ENCODE measurements at places on chromosomes 7 and 10.

DNA sequence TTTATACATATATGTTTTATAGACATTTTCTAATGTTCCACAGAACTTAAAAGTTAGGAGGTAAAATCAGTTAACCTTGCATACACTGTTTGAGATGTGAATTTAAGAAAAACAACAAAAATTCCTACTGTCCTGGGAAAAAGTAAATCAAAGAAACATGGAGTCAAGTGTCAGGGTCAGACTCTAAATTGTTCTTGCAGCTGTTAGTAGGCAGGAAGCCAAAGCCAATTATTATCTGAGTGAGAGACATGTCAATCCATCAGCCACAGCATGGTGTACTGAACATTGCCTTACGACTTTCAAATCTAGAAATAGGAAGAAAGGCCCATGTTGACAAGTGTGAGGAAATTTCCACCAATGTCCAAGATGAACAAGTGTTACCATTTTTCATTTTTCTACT is 461.2 kb upstream of the MBL2 start:
- DNase-seq: no peak

DNA sequence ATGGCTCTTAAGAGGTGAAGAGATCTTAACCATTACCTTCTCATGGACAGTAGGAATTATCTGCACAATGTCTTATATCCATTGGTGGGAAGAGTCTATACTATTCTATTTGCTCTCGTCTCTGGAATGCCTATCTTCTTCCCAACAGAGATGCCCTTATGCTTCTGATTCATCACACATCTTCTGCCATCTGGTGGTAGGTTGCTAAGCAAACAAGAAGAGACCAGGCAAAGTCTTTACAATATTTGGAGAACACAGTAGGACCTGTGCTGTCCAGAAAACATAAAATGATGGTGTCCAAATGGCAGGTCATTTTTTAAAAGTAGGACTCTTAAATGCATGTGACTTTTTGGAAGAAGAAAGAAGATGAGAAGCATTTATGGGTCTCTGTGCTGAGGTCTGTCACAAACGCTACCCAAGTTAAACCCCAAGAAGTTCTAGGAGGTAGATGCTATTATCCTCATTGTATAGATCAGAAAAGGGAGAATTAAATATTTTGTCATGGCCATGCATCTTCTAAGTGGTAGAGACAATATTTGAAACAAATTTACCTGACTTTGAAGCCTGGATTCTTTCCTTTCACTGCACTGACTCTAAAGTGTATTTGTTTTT is 67.8 kb upstream of the NXPH1 start:
- no peak for DNase-seq

GRCh38 chr7:75866489-75867389 is 12.1 kb upstream of the RHBDD2 start:
- DNase-seq: peak; percentile 69

DNA sequence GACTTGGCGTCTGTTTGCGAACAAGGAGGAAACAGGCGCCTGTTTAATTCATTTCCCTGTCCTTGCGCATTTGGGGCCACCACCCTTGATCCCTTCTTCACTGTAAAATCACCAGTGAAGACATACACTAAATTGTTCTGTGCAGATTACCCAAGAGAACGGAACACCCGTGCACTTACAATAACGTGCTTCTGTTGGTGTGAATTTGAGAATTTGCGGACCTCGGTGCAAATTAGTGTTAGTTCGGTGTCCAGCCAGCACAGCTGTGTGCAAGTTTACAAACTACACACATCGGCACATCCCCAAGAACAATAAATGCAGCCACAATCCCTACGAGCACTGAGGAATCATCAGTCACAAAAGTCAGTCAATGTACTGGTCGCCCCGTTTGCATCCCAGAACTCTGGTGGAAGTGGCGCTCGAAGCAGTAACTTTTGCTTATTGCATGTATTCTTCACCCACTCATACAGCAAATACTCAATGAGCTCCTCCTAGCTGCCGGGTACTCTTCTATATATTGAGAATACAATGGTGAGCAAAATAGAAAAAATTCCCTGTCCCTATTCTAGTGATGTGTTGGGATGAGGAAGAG is 786 bp upstream of the CNOT4 start:
- peak; percentile 49 for DNase-seq

- no peak for DNase-seq
Measured at GRCh38 chr7:46900312-46901263, 681.3 kb downstream of the TNS3 start.

GRCh38 chr10:98340261-98340939 is 72.4 kb upstream of the LOXL4 start:
- no peak for DNase-seq

DNA sequence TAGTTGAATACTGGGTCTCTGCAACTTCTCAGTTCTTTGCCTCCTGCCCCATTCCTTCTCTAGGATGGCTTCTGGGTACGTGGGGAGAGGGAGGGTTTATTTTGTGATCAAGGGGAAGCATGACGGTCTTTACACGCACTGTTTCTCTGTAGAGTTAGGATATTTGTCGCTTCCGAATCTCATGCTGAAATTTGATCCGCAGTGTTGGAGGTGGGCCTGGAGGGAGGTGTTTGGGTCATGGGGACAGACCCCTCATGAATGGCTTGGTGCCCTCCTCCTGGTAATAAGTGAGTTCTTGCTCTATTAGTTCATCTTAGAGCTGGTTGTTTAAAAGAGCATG is 311.2 kb downstream of the GALNT17 start:
- DNase-seq: no peak

- no peak for DNase-seq
Measured at GRCh38 chr10:47403446-47404318, 19.6 kb upstream of the ZNF488 start.

DNA sequence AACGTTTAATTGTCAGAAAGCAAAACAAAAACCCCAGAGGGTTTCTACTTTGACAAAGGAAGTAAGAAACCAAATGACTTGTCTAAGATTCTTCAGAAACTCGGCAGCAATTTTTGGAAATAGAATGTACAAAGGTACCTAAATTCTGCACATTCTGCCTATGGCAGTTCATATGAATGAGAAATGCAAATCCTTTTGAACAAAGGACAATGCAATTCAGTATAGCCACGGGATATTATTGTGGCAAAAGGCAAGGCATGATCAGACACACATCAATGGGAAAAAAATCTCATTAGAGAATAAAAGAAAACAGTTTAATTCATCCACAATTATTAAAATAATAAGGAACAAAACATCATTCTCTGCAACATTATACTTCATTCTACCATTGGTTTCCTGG is 93.4 kb downstream of the SEMA3C start:
- no peak for DNase-seq

GRCh38 chr7:106140406-106141173 is 28.5 kb upstream of the SYPL1 start:
- DNase-seq: no peak

DNA sequence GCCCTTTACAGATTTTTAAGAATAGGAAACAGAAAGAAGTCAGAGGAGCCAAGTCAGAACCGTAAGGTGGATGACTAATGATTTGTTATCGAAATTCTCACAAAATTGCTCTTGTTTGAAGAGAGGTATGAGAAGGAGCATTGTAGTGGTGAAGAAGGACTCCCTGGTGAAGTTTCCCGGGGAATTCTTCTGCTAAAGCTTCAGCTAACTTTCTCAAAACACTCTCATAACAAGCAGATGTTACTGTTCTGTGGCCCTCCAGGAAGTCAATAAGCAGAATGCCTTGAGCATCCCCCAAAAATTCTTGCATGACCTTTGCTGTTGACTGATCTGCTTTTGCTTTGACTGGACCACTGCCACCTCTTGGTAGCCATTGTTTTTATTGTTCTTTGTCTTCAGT is 152.9 kb downstream of the HGF start:
- DNase-seq: no peak

- no peak for DNase-seq
Measured at GRCh38 chr7:2405601-2406345, 2.4 kb downstream of the CHST12 start.

- DNase-seq: no peak
Measured at GRCh38 chr7:108418946-108419345, 37.3 kb downstream of the NRCAM start.

DNA sequence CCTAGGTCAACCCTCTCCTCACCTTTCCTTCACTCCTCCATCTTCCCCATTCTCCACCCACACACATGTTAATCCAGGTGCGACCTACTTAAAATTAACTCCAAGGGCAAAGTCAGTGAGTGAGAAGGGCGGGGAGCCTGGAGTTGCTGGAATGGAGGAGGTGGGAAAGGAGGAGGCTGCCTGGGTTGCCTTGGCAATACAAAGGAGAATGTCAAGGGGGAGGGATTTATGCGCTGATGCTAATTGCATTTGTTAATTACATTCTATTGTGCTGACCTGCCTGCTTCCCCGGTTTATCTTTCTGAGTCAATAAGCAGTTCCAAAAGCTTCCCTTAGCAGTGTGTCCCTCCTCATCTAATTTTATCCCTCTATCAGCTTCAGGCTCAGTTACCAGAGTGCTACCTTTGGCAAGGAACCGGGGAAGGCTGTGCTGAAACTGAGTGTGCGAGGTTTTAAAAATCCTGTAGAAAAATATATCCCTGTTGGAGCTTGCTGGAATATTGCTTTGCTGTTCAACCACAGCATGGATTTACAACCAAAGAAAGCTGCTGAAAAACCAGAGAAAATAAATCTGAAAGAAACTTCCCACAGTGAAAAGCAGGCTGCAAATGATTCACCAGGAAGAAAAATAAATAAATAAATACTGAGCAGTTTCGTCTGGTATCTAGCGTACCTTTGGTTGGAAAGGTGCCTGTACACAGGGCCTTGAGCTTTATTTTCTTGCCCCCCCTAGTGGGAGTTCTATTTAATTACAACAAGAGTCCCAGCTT is 113.2 kb upstream of the DGKB start:
- peak; percentile 38 for DNase-seq

- peak; percentile 36 for DNase-seq
Measured at GRCh38 chr10:79070081-79070605, 1.4 kb downstream of the ZMIZ1 start.

GRCh38 chr7:70355198-70356020 is 757.1 kb downstream of the AUTS2 start:
- DNase-seq: no peak

DNA sequence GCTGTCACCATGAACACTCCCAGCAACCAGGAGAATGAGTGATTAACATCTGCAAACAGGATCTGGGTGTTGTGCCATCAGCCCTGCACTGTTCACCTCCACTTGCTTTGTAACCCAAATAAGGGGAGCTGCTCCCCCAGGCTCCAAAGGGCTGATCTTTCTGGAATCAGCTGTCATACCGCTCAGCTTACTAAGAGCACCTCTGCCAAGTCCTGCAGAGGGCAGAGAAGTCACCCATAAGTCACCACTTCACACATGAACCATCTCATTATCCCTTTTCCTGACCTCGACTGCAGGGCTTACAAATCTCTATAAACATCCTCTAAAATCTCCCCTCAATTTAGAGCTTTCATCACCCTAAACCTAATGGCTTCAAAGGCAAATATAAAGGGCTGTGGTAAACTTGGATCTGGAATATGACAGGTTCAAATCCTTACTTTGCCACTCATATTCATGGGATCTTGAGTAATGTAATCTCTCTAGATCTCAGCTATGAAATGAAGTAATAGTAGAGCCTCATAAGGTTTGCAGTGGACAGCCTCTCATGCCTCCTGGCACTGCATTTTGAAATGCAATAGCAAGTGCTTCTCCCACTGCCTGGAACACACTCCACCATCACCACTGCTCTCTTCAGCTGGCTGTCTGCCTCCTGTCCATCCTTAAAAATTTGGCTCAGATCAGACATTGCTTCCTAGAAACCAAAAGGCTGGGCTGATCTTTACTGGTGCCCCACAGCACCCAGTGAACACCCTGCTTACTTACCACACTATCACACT is 38.8 kb downstream of the ERLIN1 start:
- DNase-seq: no peak

GRCh38 chr7:136957391-136957790 is 88.9 kb downstream of the CHRM2 start:
- DNase-seq: no peak

DNA sequence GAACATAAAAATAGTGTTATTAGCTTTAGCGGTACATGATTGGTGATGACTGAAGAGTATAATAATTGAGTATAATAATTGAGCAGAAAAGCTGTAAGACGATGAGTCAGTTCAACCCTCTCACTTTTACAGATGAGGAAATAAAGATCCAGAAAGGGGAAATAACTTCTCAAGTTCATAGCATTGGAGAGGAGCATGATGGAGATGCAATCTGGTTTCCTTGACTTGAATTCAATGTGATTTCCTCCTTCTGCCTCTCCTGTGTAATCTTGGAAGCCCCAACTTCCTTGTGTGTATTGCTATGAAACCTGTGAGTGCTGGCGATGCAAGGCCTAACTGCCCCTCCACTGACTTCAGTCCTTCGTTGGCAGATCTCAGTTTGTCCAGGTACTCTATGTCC is 265.1 kb downstream of the LRMDA start:
- no peak for DNase-seq

DNA sequence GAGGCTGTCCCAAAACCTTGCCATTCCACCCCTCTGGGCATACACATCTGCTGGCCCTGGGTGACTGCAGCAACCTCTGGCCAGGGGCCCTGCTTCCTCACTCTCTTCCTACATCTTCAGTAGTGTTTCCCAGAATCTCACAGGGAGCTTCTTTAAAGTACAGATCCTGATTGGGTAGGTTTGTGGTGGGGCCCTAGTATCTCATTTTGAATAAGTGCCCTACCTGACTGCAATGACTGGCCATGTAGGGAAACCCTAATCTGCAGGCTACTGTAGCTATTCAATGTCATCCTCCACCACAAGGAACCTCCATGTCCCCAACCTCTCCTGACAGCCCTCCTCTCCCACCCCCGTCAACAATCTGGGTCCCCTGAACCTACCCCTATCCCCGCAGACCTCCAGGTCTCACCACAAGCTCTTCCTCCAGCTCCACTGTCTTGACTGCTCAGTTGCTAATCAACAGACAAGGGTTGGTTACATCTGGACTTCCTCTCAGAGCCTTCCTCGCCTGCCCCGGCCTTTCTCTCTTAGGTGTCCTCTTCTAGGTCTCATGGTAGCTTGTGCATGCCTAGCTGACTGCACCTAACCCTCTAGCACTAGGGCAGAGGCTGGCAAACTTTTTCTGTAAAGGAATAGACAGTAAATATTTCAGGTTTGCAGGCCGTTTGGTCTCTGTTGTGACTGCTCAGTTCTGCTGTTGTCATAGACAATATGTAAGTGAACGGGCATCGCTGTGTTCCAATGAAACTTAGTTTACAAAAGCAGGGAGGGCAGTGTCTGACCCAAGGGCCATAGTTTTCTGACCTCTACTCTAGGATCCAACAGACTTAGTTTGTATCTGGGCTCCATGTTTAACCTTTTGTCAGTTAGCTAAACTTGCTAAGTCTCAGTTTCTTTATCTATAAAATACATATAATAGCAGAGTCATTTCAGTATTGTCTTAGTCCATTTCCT is 121.1 kb downstream of the AOAH start:
- DNase-seq: no peak

GRCh38 chr7:94630855-94631254 is 25.1 kb downstream of the SGCE start:
- peak; percentile 72 for DNase-seq

- peak; percentile 79 for DNase-seq
Measured at GRCh38 chr10:7988989-7989388, 65.5 kb upstream of the GATA3 start.

DNA sequence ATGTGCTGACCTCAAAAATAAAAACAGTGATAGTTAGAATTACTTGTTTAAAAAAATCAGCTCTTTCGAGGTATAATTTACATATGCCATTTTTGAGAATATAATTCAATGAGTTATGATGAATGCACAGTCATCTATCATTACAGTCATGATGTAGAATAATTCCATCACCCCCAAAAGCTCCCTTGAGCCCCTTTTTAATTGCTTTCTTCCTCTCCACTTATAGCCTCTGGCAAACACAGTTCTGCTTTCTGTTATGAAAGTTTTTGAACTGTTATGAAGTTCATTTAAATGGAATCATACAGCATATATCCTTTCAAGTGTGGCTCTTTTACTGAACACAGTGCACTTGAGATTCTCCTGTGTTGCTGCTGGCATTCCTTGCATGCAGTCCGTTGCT is 41.4 kb downstream of the PRTFDC1 start:
- no peak for DNase-seq
